Retina (tissue), 1 donor: ENCODE measurements at places on chromosomes 2 and 18.

- DNase-seq = no peak
Measured at GRCh38 chr2:113966832-113967231, 76.9 kb downstream of the ACTR3 start.

- DNase-seq = no peak
Measured at GRCh38 chr2:215270118-215270451, 41.8 kb upstream of the ATIC start.

DNA sequence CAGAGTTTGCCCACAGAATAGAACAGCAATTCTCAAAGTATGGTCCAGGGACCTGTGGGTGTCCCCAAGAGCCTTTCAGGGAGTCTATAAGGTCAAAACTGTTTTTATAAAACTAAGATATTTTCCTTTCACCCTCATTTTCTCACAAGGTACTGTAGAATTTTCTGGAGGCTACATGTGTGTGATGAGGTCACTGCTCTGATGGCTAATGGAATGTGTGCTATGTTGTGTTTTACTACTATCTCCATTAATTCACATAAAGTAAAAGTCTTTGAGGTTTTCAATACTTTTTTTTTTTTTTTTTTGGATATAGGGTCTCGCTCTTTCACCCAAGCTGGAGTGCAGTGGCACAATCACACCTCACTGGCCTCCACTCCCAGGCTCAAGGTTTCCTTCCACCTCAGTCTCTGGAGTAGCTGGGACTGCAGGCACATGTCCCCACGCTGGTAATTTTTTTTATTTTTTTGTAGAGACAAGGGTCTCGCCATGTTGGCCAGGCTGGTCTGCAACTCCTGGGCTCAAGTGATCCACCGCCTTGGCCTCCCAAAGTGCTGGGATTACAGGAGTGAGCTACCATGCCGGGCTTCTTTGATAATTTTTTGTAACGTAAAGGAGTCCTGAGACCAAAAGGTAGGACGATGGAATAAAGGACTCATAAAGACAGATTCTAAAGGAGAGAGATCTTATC lies 1.8 kb downstream of the TRABD2A start:
- no peak for DNase-seq

DNA sequence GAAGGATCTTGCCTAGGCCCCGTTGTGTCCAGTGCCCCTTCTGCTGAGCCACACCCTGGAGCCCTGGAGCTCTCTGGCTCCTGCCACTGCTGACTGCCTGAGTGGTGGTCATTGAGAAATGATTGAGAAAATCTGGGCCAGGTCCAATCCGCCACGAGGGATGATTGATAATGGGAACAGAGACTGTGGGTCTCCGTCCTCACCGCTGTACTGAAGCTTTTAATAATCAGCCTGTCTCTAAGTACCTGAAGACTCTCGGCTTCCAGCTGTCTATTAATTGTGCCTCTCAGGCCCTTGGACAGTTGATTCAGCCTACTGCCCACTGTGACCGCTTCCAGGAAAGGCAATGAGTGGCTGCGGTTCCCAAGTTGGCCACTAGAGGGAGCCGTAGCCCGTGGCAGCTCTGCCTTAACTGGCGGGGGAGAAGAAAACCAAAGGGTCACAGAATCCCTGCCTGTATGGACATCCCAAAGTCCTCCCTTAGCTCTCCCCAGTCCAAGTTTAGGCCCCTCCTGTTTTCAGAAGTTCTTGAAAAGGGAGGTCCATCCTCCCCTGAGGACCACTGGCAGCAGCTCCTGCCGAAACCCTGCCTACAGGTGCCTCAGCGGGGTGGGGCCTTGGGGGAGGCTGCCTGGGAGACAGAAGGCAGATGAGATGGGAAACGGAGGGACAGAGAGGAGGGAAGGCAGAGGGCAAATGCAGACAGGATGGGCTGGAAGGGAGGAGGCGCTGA lies 213.6 kb downstream of the TNS1 start:
- DNase-seq = peak; percentile 91

DNA sequence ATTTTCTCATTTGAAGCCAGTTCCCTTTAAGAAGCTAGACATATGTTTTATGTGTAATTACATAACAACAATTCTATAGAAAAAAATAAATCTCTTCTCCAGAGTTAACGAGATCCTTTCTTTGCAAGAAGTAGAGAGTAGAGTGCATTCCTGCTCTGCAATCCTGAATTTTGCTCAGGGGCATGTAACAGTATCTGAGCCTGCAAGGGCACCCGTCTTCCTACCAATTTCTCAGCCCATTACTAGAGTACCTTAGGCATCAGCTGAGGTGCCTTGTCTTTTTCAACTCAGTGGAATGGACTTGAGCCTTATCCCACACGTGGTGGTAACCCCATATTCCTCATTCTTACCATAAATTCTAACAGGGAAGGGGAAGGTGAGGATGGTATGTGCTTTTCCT lies 205.9 kb downstream of the IKZF2 start:
- DNase-seq = no peak

DNA sequence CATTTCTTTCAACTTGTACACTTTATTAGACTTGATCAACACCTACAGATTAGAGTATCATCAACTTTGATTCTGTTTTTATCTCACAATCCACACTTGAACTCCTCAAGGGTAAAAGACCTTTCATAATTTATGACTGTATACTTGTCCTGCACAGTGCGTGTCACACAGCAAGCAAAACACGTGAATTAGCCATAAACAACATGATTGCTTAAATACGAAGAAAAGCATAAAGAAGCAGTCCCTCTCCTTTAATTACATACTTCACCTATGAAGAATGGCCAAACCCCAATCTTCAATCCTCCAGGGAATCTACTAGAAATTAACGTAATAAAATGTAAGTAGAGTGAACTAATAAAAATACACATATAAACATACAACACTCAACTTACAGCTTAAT lies 13.6 kb downstream of the TMX3 start:
- no peak for DNase-seq

- no peak for DNase-seq
Measured at GRCh38 chr2:236579746-236580315, 10.2 kb downstream of the ACKR3 start.

- no peak for DNase-seq
Measured at GRCh38 chr2:184413671-184414229, 184.6 kb upstream of the ZNF804A start.

DNA sequence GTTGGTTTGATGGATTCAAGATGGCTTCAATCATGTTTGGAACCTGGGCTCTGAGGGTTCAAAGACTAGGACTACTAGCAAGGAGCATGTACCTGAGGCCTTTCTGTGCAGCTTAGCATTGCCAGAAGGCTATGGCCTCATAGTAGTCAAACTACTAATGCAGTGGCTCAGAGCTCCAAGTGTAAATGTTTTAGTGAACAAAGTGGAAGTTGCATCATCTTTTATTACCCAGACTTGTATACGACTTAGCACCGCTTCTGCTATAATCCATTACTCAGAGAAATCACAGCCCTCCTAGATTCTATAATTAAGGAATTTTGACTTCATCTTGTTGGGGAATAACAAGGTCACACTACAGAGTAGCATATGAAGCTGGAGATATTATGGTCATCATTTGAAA lies 210.5 kb downstream of the ERBB4 start:
- DNase-seq = no peak
